ENCODE measurements at places on chromosomes 5 and 9.

DNA sequence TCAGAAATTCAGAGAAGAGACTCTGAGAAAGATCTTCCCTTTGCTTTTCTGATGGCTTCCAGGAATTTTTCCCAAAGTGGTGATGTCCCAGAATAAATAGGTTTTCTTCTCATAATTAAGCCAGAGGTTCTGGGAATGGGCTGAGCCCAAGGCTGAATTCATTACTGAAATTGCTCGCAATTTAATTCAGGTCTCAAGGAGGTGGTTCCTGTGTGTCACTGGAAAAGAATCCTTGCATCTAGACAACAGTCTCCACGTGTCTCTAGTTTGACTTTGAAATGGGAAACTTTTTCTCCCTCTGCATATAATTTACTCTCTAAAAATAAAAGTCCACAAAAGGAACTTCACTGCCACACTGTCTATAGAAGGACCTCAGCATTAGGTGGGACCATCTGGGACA, 27.8 kb upstream of the STX17 start:
- DNase-seq = no peak
- no peaks in the 10 kb centered on the region for H3K36me3 ChIP-seq
- no peak overlapping the region for H3K27ac ChIP-seq
- H3K4me1 ChIP-seq = no peaks in the 10 kb centered on the region
- H3K27me3 ChIP-seq = peaks cover 2% of the 10 kb centered on the region
- H3K4me3 ChIP-seq = no peak overlapping the region

GRCh38 chr5:147567917-147568598, 58.2 kb upstream of the DPYSL3 start:
- no peak for DNase-seq
- H3K36me3 ChIP-seq = no peaks in the 10 kb centered on the region
- no peaks in the 10 kb centered on the region for H3K27me3 ChIP-seq
- H3K27ac ChIP-seq = no peak overlapping the region
- H3K4me1 ChIP-seq = no peaks in the 10 kb centered on the region
- no peak overlapping the region for H3K4me3 ChIP-seq

DNA sequence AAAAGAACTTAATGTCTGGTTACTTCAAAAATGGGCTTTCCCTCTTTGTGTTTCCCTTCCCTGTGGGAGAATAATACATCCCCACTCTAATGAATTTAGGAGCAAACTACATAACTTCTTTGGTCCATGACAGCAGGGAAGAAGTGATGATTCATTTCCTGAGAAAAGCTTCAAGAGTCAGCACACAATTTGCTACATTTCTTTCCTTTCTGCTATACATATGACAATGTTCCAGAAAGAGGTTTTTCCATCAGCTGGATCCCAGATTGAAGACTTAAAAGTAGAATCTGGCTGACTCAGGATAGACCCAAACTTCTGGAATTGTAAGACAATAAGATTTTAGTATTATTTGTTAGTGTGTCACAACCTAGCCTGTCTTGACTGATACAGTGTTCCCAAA, 126.1 kb downstream of the DRD1 start:
- H3K4me3 ChIP-seq = no peak overlapping the region
- no peaks in the 10 kb centered on the region for H3K27me3 ChIP-seq
- no peaks in the 10 kb centered on the region for H3K4me1 ChIP-seq
- no peak overlapping the region for H3K27ac ChIP-seq
- no peaks in the 10 kb centered on the region for H3K36me3 ChIP-seq

- DNase-seq = no peak
- no peaks in the 10 kb centered on the region for H3K27me3 ChIP-seq
- H3K4me3 ChIP-seq = no peak overlapping the region
- no peak overlapping the region for H3K27ac ChIP-seq
Measured at GRCh38 chr5:6722015-6722414, 8.8 kb downstream of the TENT4A start.

DNA sequence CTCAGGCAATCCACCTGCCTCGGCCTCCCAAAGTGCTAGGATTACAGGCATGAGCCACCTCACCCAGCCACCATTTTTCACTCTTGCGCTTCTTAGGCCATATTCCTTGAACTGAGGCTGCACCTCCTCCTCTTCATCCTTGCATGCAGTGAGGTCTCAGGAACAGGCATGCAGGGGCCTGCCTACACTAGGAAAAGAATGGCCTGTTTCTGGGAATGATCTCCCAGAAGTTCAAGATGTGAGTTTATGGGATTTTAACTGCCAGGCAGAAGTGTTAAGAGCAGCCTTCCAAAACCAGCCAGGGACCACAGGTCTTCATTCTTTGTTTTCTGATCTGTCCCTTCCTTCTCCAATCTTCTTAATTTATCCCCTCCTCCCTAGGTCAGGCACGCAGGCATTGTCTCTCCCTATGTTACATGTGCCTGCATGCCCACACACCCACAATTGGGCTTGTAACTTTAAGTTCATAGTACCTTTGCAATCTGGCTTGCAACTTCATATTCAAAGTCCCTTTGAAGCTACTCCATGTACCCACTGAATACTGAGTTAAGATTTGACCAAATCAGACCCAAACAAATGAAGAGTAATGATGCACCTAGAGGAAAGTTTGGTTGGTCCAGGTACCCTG, 10.5 kb upstream of the HSPA4 start:
- no peaks in the 10 kb centered on the region for H3K27me3 ChIP-seq
- no peaks in the 10 kb centered on the region for H3K36me3 ChIP-seq
- H3K4me1 ChIP-seq = no peaks in the 10 kb centered on the region
- no peak overlapping the region for H3K4me3 ChIP-seq
- no peak overlapping the region for H3K27ac ChIP-seq

DNA sequence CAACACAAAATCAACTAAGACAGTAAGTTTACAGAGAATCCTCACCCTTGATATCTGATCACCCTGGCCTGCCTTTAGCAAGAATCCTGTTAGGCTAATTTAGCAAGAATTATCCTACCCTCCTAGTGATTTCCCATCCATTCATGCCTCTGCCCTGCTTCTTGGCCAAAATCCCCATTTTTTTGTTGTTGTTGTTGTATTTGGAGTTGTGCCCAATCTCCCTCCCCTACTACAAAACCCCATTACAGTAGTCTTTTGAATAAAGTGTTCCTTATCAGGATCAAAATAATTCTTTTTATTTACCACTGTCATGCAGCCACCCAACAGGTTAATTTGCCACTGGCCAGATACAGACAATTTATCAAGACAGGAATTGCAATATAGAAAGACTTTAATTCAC, 58.5 kb upstream of the CLINT1 start:
- H3K4me3 ChIP-seq = no peak overlapping the region
- H3K27me3 ChIP-seq = no peaks in the 10 kb centered on the region
- no peak for DNase-seq
- peaks cover 42% of the 10 kb centered on the region for H3K4me1 ChIP-seq
- peak overlapping the region; percentile 95 for H3K27ac ChIP-seq
- no peaks in the 10 kb centered on the region for H3K36me3 ChIP-seq

- no peak for DNase-seq
- no peak overlapping the region for H3K4me3 ChIP-seq
- H3K4me1 ChIP-seq = no peaks in the 10 kb centered on the region
- H3K27me3 ChIP-seq = no peaks in the 10 kb centered on the region
- H3K27ac ChIP-seq = no peak overlapping the region
Measured at GRCh38 chr9:18520416-18521047, 46.6 kb downstream of the ADAMTSL1 start.

GRCh38 chr9:110765926-110766325, 97.3 kb downstream of the MUSK start:
- H3K27me3 ChIP-seq = no peaks in the 10 kb centered on the region
- no peak overlapping the region for H3K27ac ChIP-seq
- H3K4me1 ChIP-seq = no peaks in the 10 kb centered on the region
- no peaks in the 10 kb centered on the region for H3K36me3 ChIP-seq

DNA sequence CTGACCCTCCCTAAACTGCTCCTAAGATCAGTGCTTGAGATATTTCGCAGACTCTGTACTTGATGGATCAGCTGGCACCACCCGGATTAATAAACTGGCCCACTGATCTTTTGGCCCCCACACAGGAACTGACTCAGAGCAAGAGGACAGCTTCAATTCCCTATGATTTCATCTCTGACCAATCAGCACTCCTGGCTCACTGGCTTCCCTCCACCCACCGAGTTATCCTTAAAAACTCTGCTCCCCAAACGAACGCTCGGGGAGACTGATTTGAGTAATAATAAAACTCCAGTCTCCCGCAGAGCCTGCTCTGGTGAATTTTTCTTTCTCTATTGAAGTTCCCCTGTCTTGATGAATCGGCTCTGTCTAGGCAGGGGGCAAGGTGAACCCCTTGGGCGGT, 36.5 kb upstream of the CD180 start:
- H3K27ac ChIP-seq = no peak overlapping the region
- no peak for DNase-seq
- no peaks in the 10 kb centered on the region for H3K4me1 ChIP-seq
- no peak overlapping the region for H3K4me3 ChIP-seq

- no peak overlapping the region for H3K4me3 ChIP-seq
- no peak for DNase-seq
- H3K27ac ChIP-seq = no peak overlapping the region
- H3K4me1 ChIP-seq = no peaks in the 10 kb centered on the region
Measured at GRCh38 chr9:5773324-5773999, 59.5 kb downstream of the ERMP1 start.

GRCh38 chr9:95506678-95507463, 9.9 kb downstream of the PTCH1 start:
- H3K27ac ChIP-seq = no peak overlapping the region
- no peak for DNase-seq
- H3K36me3 ChIP-seq = no peaks in the 10 kb centered on the region
- peaks cover under 1% of the 10 kb centered on the region for H3K27me3 ChIP-seq
- H3K4me1 ChIP-seq = peaks cover 12% of the 10 kb centered on the region

- no peak overlapping the region for H3K27ac ChIP-seq
- no peaks in the 10 kb centered on the region for H3K4me1 ChIP-seq
- DNase-seq = no peak
- no peaks in the 10 kb centered on the region for H3K36me3 ChIP-seq
- H3K4me3 ChIP-seq = no peak overlapping the region
- H3K27me3 ChIP-seq = no peaks in the 10 kb centered on the region
Measured at GRCh38 chr5:61931236-61931635, 374.8 kb upstream of the KIF2A start.

GRCh38 chr5:10485142-10485795, 43.6 kb downstream of the ROPN1L start:
- no peak for DNase-seq
- H3K36me3 ChIP-seq = no peaks in the 10 kb centered on the region
- peaks cover 8% of the 10 kb centered on the region for H3K4me1 ChIP-seq
- H3K4me3 ChIP-seq = no peak overlapping the region

DNA sequence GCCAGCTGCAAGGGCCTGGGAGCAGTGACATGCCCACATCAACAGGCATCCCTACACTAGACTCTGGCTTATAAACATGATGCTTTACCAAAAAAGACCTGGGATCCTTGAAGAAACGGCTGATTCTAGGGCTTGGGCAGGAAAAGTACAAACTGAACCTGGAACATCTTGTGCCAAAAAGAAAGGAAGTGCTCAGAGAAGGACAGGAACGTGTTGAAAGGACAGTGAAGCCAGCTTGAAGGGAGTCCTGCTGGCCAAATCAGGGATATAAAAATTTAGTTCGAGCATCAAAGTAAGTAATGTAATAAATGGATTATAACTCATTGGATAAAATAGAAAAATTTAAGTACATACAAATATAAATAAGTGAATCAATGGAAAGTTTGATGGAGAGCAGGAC, 58.1 kb downstream of the ALDH7A1 start:
- DNase-seq = no peak
- no peak overlapping the region for H3K27ac ChIP-seq
- H3K4me3 ChIP-seq = no peak overlapping the region
- no peaks in the 10 kb centered on the region for H3K36me3 ChIP-seq
- H3K27me3 ChIP-seq = no peaks in the 10 kb centered on the region

GRCh38 chr5:168620807-168621206, 41.6 kb upstream of the PANK3 start:
- H3K27ac ChIP-seq = no peak overlapping the region
- no peaks in the 10 kb centered on the region for H3K36me3 ChIP-seq
- no peak for DNase-seq
- H3K27me3 ChIP-seq = peaks cover 5% of the 10 kb centered on the region
- H3K4me1 ChIP-seq = no peaks in the 10 kb centered on the region

DNA sequence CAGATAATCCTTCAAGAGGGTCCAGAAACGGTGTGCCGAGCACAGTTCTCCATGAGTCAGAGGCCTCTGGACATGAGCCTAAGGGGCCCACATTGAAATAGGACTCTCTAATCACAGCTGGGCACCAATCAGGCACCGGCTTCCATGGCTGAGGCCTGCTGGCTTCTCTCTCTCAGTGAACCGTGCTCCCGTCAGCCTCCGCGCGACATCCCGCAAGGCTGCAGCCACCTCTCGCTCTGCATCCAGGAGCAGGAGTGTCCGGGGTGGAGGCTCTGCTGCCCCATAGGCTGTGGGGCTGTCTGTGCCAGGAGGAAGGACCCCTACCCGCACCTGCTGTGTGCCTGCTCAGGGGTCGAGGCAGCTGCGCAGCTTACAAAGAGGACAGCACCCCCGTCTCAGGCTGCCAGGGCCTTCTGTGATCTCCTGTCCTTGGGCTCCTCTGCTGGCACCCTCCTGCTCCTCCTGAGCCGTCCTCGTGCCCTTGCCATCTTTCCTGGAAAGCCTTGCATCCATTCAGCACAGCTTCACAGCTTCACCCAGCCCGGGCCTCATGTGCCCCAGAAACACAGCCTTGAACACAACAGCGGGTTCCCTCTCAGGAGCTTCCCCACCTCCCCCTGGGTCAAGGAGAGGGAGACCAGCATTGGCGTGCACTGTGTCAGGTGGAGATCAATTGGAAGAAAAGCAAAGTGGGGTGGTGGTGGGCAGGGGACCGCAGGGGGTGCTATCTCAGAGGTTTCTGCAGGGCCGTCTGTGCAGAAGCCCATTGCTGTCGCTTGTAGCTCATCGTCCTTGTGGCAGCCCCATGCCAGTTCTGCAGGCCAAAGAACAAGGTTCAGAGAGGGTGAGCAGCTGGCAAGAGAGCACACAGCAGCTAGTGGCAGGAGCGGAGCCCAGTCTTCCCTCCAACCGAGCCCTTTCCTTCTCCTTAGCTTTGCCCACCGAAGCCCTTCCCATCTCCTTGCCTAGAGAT, 22.8 kb upstream of the FCN1 start:
- no peak overlapping the region for H3K27ac ChIP-seq
- no peaks in the 10 kb centered on the region for H3K4me1 ChIP-seq
- H3K4me3 ChIP-seq = no peak overlapping the region
- no peaks in the 10 kb centered on the region for H3K27me3 ChIP-seq

- no peaks in the 10 kb centered on the region for H3K27me3 ChIP-seq
- no peak for DNase-seq
- no peak overlapping the region for H3K27ac ChIP-seq
- H3K4me3 ChIP-seq = no peak overlapping the region
- peaks cover 33% of the 10 kb centered on the region for H3K4me1 ChIP-seq
Measured at GRCh38 chr9:20552874-20553557, 69.3 kb downstream of the MLLT3 start.

- H3K27me3 ChIP-seq = no peaks in the 10 kb centered on the region
- H3K4me1 ChIP-seq = peaks cover 13% of the 10 kb centered on the region
- H3K27ac ChIP-seq = no peak overlapping the region
- no peak for DNase-seq
- H3K4me3 ChIP-seq = no peak overlapping the region
- no peaks in the 10 kb centered on the region for H3K36me3 ChIP-seq
Measured at GRCh38 chr9:93081931-93082330, 14.1 kb upstream of the CARD19 start.

- H3K4me1 ChIP-seq = no peaks in the 10 kb centered on the region
- no peak overlapping the region for H3K4me3 ChIP-seq
- H3K27ac ChIP-seq = no peak overlapping the region
- peaks cover 3% of the 10 kb centered on the region for H3K27me3 ChIP-seq
- no peaks in the 10 kb centered on the region for H3K36me3 ChIP-seq
Measured at GRCh38 chr9:96617439-96618185, 2.0 kb downstream of the CDC14B start.
